GF-D8 (cell line): ENCODE measurements at places on chromosomes 2 and 18.

DNA sequence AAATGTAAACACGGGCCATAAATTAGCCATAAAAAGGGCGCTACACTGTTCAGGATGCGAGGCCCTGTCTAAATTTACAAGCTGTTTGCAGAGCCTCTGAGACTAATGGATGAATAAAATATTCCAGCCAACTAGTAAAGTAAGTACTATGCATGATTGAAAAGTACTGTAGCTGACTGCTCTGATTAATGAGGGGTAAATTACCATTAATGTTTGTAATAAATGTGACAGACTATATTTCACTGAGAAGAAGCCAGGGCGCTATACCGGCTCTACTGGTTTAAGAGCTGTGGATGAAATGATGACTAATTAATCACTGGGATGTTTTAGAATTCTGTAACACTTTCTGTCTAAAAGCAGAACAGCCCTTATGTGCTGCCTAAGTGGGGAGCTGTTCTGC, 54.3 kb upstream of the RGPD4 start:
- DNase-seq, result no peak

DNA sequence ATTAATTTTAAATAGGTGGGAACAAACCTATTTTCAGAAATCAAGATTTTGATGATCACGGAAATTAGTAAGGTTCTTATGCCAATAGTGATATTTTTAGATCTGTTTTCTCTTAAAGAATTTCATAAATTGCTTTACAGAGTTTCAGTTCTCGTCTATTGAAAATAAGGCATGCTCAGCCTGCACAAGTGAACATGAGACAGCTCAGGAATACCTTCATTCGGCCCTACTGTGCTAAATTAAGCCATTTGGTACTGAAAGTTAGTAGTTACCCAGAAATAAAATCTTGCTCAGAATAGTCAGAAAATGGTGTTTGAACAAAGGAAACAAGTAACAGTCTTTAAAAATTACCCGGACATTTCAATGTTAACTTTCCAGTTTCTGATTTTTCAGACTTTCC, 60.4 kb downstream of the DLGAP1 start:
- DNase-seq, result no peak

- DNase-seq, result no peak
Measured at GRCh38 chr18:688323-688722, 24.1 kb downstream of the ENOSF1 start.

DNA sequence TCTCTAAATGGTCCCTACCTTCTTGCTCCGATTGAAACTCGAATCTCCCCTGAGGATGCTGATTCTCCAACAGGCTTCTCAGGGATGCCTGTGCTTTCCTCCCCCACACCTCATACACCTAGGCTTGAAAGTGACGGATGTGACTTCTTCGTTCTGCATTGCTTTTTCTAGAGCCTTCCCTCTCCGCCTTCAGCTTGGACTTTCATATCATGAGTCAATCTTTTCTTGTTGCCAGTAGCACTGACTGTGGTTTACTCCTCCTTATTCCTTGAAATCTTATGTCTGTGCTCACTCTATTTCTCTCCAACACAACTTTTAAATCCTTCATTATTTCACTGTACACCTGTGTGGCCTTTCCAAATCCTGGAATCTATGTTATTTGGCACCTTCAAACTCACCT, 451.4 kb downstream of the TMX3 start:
- no peak for DNase-seq

DNA sequence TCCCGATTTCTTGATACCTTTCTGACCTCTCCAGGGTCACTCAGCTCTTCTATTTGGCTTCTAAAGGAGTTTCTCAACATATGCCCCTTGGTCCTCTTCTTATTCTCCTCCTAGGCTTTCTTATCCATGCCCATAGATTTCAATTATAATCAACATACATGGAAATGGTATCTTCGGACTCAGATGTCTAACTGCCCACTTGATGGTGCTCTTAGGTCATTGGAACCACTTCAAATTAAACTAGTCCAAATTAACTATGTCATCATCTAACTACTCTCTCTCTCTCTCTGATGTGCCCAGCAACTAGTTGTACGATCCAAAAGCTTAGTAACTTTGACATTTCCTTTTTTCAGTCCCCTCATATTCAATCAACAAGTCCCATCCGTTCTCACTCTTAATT, 43.2 kb upstream of the GPR75 start:
- DNase-seq, result no peak

- no peak for DNase-seq
Measured at GRCh38 chr2:141501752-141502151, 629.1 kb downstream of the LRP1B start.

DNA sequence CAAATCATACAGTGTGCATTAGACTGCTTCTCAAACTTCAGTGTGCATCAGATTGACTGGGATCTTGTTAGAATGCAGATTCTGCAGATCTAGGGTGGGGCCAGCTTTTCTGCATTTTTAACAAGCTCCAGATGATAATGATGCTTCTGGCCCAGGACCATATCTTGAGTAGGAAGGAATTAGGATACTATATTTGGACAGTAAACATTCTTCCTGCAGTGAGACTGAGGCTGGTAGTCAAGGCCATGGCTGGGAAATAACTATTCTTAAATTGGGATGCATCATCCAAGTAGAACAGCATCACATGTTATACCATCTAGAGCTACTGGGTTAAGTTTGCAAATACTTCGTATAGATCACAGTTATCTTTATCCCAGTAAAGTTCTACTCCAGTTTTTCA, 28.4 kb upstream of the ARMC9 start:
- DNase-seq, result no peak

DNA sequence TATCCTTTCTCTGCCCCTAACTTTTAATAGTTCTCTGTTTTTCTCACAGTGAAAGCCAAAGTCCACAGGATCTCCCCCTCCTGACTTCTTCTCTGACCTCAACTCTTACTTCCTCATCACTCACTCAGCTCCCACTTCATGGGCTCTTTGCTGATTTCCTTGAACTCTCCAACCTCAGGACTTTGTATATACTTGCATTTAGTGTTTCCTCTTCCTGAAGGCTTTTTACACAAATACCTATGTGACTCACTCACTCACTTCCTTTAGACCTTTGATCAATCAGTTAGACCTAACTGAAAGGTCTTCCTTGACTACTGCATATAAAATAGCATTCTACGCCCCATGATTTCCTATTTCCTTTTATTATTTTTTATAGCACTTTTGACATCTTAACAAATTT, 233.1 kb upstream of the MEX3C start:
- no peak for DNase-seq

DNA sequence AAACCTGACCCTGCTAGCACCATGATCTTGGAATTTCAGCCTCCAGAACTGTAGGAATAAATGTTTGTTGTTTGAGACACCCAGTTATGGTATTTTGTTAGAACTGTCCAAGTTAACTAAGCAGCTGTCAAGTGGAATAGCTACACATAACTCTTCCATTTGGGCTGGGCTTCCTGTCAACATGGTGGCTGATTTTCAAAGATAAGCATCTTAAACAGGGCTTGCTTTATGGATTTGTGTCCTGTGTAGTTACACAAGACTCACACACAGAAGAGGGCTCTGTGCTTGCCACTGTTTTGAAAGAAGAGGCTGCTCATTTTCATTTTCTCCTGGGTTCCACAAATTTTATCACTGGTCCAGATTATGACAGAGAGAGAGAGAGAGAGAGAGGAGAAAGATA, 35.7 kb downstream of the GCG start:
- DNase-seq, result no peak

- DNase-seq, result no peak
Measured at GRCh38 chr2:165069151-165069550, 113.8 kb upstream of the SLC38A11 start.

DNA sequence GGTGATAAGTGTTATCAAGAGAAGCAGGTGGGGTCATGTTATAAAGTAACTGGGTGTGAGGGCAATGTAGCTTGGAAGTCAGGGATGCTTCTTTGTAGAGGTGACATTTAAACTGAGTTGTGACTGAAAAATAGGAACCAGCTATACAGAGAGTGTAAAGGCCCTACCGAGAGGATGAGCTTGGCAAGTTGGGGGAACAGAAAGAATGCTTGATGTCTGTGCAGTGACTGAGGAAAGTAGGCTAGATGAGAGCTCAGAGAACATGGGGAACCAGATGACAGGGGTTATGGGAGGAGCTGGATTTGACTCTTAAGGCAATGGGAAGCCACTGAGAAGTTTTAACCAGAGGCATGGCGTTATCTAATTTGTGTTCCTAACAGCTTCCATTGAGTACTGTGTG, 115.3 kb downstream of the DOCK10 start:
- no peak for DNase-seq

- DNase-seq, result no peak
Measured at GRCh38 chr2:109450574-109451273, 163.0 kb downstream of the SEPTIN10 start.

- no peak for DNase-seq
Measured at GRCh38 chr2:49831698-49832367, 677.5 kb upstream of the FSHR start.

- no peak for DNase-seq
Measured at GRCh38 chr2:159960414-159960813, 102.0 kb downstream of the PLA2R1 start.

- no peak for DNase-seq
Measured at GRCh38 chr2:102013206-102014040, 21.7 kb downstream of the IL1R2 start.

GRCh38 chr2:43305517-43305916, 79.1 kb upstream of the ZFP36L2 start:
- DNase-seq, result no peak

DNA sequence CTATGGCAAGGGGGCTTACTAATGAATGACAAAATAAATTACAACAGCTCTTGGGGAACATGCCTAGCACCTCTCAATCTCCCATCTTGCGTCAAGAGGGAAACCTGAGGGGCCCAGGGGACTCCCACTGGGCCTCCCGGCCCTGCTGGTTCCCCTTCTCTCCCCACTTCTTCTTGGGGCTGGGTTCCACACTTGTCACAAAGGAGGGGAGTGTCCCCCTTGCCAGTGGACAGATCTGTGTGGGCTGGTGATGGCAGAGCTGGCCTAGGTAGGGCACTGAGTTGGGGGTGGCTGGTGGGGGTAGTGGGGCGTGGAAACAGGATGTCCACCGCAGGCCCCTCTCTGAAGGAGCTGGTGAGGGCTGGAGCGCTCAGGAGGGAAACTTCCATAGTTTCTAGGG, 184.0 kb upstream of the HAAO start:
- DNase-seq, result no peak

- no peak for DNase-seq
Measured at GRCh38 chr2:118054213-118055008, 33.9 kb upstream of the INSIG2 start.

DNA sequence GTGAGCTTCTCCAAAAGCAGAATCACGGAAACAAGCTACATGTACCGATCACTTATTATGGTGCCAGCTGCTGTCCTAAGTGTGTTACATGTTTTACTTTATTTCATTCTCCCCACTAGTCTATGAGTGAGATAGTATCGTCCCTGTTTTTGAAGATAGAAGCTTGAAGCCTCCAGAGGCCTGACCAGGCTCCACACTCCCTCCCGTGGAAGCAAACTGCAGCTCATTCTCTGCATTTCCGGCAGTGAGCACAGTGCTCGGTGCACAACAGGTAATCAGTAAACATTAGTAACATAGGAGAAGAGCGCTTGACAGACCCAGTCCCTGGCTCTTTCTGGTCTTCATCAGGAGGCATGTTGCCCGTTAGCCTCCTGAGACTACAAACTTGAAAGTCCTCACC, 72.9 kb downstream of the ZBTB7C start:
- no peak for DNase-seq

GRCh38 chr2:128967646-128968045, 649.0 kb upstream of the HS6ST1 start:
- no peak for DNase-seq

GRCh38 chr18:69705987-69706386, 241.7 kb downstream of the CD226 start:
- no peak for DNase-seq

GRCh38 chr18:41324020-41324791, 630.8 kb upstream of the PIK3C3 start:
- no peak for DNase-seq

GRCh38 chr18:46332286-46332801, 228.2 kb downstream of the HAUS1 start:
- DNase-seq, result no peak

- DNase-seq, result no peak
Measured at GRCh38 chr2:67845621-67846369, 217.0 kb downstream of the C1D start.

DNA sequence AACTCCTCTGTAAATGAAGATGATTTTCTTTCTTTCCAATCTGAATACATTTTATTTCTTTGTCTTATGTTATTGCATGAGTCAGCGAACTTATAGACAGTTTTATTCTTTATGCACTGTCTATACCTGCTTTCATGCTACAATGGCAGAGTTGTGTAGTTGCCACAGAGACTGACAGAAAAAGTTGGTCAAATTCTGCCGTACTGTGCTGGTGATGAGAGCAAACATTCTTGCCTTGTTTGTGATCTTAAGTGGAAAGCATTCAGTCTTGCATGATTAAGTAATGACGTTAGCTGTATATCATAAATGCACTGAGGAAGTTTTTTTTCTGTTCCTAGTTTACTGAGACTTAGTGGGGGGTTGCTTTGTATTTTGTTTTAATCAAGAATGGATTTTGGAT, 32.9 kb downstream of the ZC3H15 start:
- no peak for DNase-seq

GRCh38 chr2:227503433-227504406, 31.8 kb downstream of the AGFG1 start:
- DNase-seq, result no peak
